H9 (cell line): ENCODE measurements at places on chromosomes 2 and 18.
A peak's percentile ranks its signal among the peaks of the same experiment; 100 is the strongest.

DNA sequence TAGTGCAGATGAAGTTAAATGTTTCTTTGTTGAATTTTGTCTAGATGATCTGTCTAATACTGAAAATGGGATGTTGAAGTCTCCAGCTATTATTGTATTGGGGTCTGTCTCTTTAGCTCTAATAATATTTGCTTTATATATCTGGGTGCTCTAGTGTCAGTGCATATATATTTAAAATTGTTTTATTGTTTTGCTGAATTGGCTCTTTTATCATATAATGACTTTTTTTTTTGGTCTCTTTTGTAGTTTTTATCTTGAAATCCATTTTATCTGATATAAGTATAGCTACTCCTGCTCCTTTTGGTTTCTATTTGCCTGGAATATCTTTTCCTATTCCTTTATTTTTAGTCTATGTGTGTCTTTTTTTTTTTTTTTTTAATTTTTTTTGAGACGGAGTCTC is 79.2 kb downstream of the COMMD1 start:
- DNase-seq, result no peak

GRCh38 chr2:112923237-112923966 is 12.4 kb downstream of the IL37 start:
- DNase-seq, result no peak

- no peak for DNase-seq
These were observed 9.5 kb downstream of the SDC1 start for GRCh38 chr2:20215183-20216040.

DNA sequence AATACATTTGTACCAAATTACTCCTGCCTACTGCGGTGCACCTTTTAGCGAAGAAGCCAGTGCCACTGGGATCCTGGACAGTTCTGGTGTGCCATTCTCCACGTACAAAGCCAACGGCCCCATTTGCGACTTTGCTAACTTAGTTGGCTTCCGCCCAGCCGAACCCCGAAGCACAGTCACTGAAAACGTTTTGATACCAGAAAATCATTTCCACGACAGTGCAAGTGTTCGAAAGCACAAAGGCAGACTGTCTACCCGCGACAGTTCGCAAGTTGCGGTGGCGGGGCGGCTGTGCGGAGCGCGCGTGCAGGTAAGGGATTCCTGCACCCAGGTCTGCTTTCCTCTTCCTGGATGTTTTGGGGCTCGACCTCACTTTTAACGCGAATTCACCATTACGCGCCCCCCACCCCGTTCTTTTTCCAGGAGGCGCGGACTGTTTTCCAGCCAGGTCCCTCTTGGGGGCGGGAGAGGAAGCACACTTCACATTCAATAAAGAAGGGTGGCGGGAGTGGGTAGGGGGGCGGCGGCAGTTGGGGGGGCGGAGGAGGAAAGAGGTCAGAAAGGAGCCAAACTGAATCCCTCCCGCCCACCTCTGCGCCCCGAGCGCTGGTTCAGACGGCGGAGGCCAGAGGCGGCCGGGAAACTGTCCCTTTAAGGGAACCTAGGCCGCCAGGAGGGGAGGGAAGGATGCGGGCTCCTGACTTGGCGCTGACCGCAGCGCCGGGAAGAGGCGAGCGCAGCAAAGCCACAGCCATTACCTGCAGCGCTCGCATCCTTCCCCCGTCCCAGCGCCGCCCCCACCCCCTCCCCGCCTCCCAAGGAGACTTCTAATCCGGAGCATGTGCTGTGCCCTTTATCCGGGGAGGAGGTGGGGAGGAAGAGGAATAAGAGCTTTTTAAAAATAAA is 107.4 kb upstream of the KCTD1 start:
- peak; percentile 74 for DNase-seq

GRCh38 chr2:11343650-11344341 is 640 bp downstream of the ROCK2 start:
- peak; percentile 66 for DNase-seq

DNA sequence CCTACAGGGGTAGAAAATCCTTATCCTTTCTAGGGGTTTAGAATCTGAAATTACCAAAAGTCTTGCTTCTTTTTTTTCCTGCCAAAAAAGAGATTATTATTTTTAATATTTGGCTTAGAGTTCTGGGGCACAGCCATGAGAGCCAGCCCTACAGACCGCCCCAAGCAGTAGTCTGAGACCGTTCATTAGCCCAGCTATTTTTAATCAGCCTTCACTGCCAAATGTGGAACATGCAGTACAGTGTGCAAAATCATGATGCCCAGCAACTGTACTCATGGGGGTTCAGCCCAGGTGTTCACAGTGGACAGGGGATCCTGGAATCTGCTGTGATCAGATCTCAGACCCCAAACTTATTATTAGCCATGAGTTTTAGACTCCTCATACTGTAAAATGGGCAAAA is 60.4 kb downstream of the GRB14 start:
- no peak for DNase-seq

DNA sequence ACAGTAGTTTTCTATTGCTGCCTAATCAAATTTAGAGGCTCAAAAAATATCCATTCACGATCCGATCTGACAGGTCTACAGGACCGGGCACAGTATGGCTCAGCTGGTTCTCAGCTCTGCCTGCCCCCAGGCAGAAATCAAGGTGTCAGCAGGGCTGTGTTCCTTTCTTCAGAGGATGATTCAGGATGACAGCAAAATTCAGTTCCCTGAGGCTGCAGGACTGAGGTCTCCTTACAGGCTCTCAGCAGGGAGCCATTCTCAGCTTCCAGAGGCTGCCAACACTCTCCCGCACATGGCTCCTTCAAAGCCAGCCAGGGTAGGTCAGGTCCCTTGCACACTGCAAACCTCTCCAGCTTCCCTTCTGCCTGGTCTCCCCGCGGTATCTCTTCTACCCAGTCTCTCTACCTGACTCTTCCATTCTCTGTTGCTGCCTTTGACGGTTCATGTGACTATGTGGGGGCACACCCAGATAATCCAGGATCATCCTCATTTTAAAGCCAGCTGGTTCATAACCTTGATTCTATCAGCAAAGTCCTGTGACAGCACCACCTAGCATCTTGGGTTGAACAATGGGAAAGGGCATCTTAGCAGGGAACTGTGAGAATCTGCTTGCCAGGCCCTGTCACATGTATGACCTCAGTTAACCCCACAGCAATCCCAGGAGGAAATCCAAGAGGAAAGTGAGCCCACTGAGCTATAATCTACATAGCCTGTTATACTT is 50.4 kb downstream of the UXS1 start:
- peak; percentile 51 for DNase-seq

DNA sequence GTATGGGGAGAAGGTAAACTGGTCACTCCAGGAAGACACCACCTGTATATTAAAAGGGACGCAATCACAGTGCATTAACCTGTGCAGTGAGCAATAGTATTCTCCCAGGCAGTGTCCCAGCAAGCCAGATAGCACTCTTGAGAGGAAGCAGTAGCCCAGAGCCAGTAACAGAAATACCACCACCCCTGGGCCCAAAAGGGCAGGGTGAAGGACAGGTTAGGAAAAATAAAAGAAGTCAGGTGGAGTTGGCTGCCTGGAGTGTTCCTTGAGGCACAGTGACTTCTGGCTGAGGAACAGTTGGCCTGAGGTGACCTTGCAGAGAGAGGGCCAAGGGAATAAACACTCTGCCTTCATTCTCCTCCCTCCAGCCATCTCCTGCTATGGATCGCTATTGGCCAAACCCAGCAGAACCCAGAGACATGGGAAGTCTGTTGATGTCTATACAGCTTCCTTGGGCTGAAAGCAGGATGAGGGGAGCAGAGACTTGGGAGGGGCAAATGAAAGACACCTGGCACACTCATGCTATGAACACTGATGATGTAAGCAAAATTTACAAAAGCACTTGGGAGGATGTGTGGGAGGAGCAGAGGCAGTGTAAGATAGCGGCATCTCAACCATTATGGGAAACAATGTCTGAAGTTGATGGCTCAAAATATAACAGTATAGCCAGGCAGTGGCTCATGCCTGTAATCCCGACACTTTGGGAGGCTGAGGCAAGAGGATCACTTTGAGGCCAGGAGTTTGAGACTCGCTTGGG is 7.5 kb downstream of the C18orf32 start:
- DNase-seq, result no peak

DNA sequence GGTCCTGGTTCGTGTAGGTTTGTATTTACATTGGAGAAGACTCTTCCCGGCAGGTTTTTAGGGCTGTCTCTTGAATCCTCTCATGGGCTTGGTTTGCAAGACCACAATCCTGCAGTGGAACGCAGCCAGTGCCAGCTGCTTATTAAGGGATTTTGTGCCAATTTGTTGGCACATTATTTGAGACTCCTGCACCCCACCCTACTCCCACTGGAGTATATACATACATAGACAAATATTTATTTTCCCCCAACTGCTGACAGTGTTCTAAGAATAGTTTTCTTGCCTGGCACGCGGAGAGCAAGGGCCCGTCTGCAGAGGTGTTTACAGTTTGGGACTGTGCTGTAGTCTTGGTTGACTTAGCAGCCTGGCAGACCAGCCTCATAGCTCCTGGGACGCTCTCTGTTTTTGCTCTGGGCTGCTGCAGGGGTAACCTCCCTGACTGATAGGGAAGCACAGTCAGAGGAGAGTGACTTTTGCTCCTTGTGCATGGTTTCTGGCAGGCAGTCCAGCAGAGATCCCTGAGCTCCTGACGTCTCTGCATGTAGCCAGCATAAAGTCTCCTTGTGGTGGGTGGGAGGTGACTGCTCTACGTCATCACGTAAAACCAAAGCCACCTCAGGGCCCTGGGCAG is 1.9 kb downstream of the LDLRAD4 start:
- DNase-seq, result no peak

DNA sequence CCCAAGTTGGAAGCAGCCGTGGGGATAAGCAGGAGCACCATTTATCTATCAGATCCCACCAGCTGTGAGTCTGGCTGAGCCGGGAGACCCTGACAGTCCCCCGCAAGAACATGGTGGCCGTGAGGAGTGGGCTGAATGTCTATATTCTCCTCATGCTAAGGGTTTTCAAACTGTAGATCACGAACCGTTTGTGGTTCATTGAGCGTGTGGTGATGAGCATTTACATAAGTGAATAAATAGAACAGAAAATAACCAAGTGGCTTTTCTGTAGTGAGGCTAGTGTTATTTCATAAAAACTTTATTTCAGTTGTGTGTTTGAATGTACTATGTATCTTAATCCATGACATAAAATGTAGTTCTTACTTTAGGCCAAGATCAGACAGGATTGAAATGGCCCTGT is 190.2 kb upstream of the APCDD1 start:
- no peak for DNase-seq

DNA sequence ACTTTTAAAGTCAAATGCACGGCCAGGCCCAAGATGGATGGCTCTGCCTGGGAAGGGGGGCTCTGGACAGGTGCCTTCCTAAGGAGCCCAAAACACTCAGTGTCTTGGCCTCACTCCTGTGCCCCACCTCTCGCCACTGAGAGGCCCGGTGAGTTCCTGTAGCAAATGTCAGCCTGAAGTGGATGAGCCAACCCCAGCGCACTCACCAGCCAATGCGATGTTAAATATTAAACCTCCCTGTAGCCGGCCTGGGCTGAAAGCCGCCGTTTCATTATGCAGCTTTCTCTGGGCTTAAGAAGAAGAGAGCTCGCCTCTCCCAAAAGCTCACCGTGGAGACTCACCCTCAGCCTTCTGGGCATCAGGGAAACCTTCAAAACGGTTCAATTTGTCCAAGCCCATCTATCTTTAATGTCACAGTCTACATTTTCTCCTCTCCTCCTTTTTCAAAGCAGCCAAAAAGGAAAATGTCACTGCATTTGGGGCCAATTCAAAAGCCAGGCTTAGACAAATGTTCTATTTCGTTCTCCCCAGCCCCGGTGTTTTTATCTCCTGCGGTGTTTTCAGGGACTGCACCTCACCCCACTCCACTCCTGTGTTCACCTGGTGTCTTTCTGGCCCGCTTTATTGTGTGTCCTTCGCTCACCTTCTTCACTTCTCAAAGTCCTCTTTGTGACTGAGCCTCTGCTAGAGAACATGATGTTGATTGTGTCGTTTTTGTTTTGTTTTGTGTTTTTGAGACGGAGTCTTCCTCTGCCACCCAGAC is 124.0 kb downstream of the NRP2 start:
- DNase-seq, result no peak

DNA sequence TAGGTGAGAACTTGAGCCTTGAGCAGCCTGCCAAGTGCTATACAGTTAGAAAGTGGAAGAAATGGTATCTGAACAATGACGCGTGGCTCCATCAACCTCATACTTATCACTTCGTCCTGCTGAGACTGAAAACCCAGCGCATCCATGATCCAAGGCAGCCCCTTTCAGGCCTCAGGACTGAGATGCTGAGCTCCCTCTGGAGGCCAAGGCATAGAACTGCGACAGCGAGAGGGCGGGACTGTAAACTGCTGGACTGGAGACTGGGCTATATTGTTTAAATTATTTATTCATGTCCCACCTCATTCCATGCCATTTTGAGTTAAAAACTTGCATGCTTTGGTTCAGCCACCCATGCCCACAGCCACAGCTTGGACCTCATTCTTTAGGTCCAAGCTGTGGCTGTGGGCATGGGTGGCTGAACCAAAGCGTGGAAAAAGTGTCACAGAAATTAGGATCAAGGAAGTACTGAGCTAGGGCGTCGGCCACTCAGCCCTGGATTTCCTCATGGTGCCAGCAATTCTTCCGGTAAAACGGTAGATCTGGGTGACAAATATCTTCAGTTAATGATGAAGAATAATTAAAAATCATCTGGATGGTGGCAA is 195.5 kb downstream of the L3MBTL4 start:
- DNase-seq, result peak; percentile 77

DNA sequence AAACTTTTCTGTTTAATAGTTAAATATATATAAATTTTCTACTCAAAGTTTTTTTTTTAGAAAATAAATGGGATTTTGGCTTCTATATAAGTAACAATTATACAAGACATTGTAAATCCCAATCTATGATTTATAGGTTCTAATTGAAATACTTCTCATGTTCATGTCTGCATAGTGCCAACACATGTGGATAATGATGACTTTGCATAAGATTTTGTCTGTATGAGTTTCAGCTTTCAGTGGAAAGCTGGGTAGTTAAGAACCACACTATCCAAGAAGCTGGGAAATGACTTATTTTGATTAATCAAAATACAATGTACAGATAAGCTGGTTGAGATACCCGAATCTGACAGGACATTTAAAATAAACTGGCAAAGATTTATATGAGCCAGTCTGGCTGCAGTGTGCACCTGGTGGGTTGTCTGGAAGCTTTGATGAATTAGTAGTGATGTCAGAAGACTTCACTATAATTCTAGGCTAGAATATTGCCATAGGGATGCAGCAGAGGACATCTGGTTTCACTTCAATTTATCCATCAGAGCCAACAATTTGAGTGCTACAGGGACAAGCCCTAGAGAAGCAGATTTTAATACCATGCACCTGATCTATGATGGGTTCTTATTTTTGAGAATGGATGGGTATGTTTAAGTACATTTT is 45.4 kb downstream of the EML6 start:
- DNase-seq, result no peak

GRCh38 chr2:60440767-60441163 is 112.7 kb downstream of the BCL11A start:
- no peak for DNase-seq

- no peak for DNase-seq
These were observed 296.0 kb upstream of the MC4R start for GRCh38 chr18:60668583-60668982.
